ENCODE measurements at places on chromosomes 7 and 10. TPM values are rescaled to one million over a fixed set of nuclear protein-coding genes. Genes with fewer than 3 reads are reported as not detected.

Gene ADAMTS14
- total RNA-seq: 0.03 TPM

DNA sequence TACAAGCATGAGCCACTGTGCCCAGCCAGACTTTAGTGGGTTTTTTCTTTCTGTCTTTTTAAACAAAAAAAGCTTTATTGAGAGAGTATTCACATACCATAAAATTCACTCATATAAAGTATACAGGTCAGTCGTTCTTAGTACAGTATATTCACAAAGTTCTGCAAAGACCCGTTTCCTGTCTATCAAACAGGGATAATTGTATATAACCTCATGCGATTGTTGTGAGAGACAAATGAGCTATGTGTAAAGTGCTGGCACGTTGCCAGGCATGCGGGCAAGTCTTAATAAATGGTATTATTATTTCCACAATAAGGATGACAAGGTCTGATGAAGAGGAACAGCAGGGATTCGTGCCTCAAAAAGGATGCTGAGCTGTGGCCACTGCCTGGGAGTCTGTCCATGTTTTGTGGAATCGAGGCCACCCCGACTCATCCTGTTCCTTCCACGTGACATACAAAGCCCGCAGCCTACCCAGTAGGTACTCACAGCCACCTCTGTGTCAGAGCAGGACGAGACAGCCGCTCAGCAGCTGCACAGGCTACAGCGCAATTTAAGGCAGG lies 51.6 kb downstream of the SMKR1 start:
- DNase-seq: peak; percentile 29

DNA sequence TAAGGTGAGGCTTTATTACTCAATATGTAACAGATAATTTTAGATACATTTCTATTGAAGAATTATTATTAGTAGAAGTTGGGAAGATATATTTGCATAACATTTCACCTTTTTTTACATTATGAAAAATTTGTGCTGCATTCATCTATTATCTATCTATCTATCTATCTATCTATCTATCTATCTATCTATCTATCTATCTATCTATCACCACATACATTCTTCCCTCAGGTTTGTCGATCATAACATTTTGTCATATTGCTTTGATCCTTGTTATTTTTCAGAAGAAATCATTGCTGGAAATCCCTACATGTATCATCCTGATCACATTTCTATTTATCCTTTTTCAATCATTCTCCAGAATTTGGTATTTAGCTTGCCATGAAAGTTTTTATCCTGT lies 49.3 kb upstream of the CALCR start:
- no peak for DNase-seq

GRCh38 chr7:30312178-30312577 lies 27.8 kb downstream of the ZNRF2 start:
- DNase-seq: no peak

Gene ZNF37A
- total RNA-seq: 2.9 TPM

Gene TRPV5
- 0.18 TPM for total RNA-seq

Gene ATP6V0A4
- not detected for total RNA-seq

DNA sequence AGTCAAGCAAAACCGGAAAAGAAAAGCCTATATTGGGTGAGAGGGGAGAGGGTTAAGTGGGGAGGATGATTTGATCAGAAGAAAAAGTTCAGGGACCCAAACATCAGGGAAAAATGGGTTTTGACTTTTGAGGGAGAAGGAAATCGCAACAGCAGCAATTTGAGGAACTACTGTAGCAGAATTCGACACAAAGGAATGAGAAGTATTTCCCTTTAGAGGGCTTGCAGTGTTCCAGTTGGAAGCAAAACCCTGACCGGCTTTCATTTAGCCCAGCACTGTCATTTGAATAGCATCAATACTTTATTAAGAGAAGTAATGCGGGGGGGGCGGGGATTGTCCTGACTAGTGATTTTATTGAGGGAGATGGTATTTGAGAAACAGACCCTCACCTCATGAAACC lies 37.2 kb upstream of the GATA3 start:
- DNase-seq: no peak

DNA sequence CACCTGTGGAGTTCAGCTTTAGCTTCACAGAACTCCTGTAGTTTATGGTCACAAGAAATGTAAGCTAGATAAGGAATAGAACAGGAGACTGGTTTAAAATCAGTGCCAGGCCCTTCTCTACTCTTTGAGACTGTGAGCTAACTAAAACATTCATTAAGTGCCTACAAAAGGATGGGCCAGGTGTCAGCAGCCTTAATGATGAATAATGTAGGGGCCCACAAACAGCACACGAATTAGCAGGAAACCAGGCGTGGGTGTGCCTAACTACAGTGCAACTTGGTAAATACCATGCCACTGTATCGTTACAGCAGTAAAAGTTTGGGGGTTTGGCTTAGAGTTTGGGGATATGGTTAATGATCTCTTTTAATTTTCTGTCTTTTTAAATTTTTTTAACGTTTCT lies 6.1 kb upstream of the ABLIM1 start:
- no peak for DNase-seq

- no peak for DNase-seq
Measured at GRCh38 chr10:96439725-96440124, 74.0 kb downstream of the TLL2 start.

Gene FFAR4
- 88.1 TPM for total RNA-seq

Gene SPDYE16
- 0.15 TPM for total RNA-seq

- no peak for DNase-seq
Measured at GRCh38 chr10:89679986-89680385, 21.4 kb upstream of the KIF20B start.

GRCh38 chr10:35259769-35260397 lies 76.4 kb upstream of the CCNY start:
- DNase-seq: no peak

DNA sequence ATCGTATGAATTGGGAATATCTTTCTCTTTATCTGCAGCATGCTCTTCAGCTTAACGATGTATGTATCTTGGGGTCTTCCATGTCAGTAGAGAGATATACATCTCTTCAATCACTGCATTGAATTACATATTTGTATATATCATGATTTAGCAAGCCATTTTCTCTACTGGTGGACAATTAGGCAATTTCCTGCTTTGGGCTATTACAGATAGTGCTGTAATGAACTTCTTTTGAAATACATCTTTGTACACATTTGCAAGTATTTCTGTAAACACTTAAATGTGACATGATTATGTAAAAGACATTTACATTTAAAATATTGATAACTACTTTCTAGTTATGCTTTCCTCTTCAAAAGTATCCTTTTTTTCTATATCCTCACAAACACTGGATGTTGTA lies 199.0 kb downstream of the PPP1R9A start:
- no peak for DNase-seq

DNA sequence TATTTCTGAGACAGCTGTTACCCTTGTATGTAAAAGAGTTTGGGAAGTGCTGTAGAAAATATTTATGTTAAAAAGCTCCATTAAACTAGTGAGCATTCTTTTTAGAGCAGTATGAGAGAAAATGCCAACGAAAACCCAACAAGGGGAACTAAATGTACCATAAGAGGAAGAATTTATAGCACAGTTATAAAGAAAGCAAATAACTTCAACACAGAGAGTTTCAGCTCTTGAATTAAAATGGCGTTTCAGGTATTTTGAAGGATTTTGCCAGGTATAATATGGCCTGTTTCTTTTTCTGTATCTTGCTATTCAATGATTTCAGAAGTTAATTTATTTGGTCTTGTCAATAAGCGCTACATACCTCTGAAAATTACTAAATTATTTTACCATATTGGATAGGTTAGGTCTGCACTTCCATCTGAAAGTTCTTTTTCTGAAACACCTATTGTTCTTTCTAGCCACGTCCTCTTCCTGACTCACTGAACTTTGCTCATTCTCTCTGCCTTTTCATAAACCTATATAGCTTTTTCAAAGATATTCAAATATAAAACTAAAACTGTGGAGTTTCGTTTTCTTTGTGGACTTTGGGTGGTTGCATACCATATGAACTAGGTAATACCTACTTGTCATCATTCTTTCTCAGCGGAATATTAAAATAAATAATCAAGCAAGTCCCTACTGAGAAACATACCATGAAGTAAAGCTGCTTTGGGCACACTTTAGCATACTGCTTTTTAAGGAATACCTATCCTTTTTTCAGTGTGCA lies 136.1 kb downstream of the SEMA3A start:
- peak; percentile 60 for DNase-seq

Gene FAM25A
- total RNA-seq: not detected

Gene UFSP1
- total RNA-seq: 30.4 TPM

DNA sequence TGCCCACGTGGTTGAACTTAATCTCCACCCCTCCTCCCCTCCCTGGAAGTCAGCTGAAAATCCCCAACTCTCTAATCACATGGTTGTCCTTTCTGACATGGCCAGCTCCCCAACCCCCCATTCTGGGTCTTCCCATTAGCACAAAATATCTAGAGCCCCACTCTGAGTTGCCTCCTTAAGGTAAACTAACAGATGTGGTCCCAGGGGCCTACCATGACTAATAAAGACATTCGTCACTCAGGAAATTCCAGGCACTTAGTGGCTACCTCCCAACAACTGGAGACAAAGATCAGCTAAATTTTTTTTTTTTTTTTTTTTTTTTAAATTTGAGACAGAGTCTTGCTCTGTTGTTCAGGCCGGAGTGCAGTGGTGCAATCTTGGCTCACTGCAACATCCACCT lies 21.1 kb downstream of the CCDC126 start:
- no peak for DNase-seq

GRCh38 chr10:43785252-43785651 lies 136.6 kb upstream of the ZNF32 start:
- DNase-seq: peak; percentile 36

GRCh38 chr7:50208378-50208982 lies 96.0 kb upstream of the IKZF1 start:
- DNase-seq: no peak

DNA sequence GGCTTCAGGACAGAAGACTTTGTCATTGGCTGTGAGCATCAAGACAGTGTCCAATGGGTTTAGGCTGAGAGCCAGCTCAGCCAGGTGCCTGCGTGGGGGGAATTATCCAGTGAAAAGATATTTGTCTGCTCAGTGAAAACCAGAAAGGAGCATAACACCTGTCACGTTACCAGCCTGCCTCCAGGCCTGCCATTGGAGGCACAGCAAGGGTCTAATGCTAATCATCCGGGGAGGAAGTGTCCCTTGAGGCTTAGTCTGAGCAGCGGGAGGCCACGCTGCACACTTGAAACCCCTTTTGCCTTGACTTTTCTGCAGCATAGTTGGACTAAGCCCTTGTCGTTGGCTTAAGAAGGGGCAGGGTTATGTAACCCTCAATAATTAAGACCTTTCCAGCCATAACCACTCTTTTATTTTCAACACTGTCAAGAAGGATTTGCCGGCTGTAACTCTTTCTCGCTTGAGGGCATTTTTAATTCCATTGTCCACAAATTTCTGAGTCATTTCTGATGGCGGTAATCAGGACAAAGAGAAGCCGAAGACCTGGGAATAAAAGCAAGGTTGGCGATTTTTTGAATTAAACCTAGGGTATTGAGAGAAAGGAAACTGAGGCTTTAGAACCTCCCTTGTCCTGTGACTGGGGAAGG lies 639.6 kb upstream of the FOXK1 start:
- no peak for DNase-seq

DNA sequence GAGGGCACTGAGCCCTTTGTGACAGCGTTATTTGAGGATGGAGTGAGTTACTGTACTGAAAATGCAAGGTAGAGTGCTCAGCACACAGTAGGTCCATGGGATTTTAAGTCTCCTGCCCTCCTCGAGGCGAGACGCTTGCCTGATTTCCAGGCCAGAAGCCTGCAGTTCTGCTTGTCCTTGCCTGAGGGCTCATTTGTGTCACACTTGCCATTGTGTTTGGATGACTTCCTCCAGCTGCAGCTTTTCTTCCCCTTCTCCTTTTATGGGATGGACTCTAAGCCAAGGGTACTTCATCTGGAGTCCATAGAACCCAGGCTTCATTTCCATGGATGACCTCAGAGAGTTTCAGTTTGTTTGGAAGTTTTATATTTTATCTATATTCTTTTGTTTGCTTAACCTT lies 304.2 kb upstream of the BMPER start:
- DNase-seq: no peak

DNA sequence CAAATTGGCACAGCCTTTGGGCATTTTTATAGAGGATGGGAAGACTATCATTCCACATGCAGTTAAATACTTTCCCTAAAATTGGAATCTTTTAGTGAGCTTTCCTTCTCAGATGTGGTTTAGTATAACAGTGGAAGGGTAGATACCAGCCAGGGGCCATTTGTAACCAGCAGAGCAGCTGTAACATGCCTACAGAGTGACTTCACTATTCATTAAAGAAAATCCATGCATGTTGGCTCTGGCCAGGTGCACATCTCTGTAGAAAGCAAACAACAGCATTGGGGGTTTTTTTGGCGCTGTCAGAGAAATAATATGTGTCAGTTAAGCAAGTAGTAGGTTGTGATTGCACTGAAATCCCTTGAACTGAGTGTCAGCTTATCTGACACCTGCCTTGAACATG lies 115.6 kb downstream of the LHFPL3 start:
- DNase-seq: no peak

Gene TLX1
- total RNA-seq: not detected

DNA sequence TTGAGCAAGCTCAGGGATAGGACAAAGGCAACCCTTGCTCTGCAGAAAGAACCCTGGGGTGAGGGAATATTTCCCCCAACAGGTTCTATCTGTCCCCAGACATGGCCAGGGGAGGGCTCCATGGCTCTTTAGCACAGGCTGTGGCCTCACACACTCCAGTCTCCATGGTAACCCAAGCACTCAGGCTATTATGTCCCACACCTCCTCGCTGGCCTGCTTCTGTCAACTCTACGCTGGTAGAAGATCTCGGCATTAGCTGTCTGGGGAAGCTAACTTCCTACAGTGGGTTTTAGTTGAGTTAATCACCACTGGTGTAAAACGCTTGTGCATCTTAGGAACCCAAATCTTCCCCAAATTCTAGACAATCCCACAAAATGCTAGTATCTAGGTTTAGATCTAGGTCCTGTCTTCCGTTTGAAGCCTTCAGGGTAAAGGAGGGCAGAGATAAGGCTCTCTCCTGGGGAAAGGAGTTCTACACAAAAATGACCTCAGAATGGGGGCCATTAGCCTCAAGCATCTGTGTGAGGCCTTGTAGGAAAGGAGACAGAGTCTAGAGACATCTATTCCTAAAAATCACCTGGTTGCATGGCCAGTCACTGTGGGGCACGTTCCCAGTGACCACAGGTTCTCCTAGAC lies 36.7 kb upstream of the SLIT1 start:
- DNase-seq: no peak

- no peak for DNase-seq
Measured at GRCh38 chr10:82564353-82565196, 689.6 kb downstream of the NRG3 start.

- peak; percentile 60 for DNase-seq
Measured at GRCh38 chr10:50421026-50421719, 169.9 kb upstream of the ASAH2 start.

- DNase-seq: no peak
Measured at GRCh38 chr7:28329661-28330363, 82.5 kb upstream of the CREB5 start.
